Stromal cell of bone marrow (primary cell): ENCODE measurements at places on chromosomes 13 and 19.

DNA sequence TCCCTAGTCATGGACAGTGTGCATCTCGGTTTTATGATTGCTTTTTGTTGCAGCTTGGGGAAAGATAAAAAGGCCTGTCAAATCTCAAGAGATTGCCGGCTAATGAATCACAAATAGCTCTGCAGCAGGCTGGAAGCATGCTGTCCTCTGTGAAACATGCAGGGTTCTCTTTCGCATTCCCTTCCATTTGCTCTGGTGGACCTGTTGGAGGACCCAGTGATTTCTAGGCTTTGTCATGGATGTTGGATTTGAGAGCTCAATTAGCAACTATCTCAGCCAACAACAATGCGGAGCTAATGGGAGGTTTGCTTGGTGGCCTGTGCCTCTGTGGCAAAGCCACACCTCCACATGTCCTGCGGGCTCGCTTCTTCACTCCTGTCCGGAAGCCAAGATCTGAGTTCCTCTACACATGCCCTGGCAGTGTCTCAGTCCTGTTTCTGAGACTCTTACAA is 418.1 kb upstream of the ARGLU1 start:
- DNase-seq, result no peak

GRCh38 chr13:28854657-28855056 is 34.5 kb downstream of the MTUS2 start:
- DNase-seq, result no peak

DNA sequence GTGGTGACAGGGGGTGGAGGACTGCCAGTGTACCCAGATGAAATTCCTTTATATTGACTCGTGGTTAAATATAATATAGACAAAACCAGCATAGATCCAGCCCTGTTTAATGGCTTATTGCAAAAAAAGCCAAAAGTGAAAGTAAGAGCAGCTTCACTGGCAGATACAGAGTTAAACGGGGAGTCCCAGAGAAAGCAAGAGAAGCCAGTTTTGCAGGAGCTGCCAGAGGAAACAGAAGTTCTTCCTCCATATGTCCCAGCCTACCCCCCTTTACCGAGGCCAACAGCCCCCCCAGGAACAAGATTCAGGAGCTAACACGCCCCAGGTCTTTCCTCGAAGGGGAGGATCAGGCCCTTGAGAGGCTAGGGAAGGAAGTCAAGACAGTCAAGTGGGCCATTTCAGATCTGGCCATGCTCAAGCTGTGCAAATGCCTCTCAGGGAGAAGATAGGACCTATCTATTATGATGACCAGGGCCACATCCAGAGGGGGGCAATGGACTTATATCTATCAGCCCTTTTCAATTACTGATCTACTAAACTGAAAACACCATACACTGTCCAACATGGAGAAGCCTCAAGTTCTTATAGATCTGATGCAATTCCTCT is 47.2 kb upstream of the ZNF737 start:
- no peak for DNase-seq

DNA sequence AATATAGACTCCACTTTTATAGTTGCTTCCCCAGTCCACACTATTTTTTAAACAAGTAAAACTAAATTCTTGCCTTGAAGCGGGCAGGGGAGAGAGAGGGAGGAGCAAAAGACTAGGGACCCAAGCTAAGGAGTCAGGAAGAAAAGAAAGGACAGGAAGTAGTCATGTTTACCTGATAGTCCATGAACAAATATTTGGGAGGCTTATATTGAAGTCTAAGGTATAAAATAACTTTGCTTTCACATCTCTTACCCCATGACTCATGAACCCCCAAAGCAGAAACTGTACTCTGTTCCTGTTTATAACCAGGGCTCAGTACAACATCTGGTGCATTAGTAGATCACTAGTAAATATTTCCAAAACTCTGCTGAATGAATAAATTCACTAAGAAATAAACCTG is 67.3 kb downstream of the ZAR1L start:
- no peak for DNase-seq
